GM12864 (cell line): ENCODE measurements at places on chromosomes 6 and 20.

DNA sequence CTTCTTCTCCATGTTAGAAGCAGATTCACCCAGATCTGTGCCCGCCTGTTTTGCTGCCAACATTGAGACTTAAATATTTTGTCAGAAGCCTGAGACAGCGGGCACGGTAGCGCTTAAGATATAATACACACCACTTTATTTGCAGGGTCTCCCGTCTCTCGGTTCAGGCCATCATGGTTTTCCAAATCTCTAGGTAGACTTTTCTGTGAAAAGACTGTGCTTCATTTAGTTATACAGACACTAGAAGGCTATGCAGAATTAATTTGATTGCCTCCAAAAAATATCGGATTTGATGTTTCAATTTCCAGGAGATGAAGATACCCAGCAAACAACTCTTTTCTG, 598 bp downstream of the TBP start:
- DNase-seq, result no peak

- no peak for DNase-seq
These were observed 1.1 kb downstream of the PTPRK start for GRCh38 chr6:128519132-128519930.

GRCh38 chr6:43803055-43803782, 33.2 kb downstream of the VEGFA start:
- no peak for DNase-seq

DNA sequence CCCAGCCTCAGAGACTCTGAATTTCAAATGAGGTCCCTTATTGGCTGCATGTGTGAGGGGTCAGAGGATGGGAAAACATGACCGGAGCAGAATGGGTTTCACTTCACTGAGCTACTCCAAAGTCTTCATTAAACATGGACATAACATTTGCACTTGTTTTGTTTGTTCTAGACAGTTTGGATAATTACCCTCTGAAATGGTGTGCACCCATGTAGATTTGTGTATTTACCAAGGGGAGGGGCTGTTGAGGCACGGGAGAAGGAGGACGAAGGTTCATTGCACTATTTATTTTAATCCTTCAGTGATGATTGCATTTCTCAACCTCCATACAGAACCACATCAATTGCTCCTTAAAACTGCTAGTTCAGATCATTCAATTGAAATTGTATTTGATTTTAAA, 364.2 kb downstream of the TFAP2B start:
- DNase-seq, result no peak

GRCh38 chr20:22833851-22834250, 201.3 kb upstream of the SSTR4 start:
- no peak for DNase-seq

DNA sequence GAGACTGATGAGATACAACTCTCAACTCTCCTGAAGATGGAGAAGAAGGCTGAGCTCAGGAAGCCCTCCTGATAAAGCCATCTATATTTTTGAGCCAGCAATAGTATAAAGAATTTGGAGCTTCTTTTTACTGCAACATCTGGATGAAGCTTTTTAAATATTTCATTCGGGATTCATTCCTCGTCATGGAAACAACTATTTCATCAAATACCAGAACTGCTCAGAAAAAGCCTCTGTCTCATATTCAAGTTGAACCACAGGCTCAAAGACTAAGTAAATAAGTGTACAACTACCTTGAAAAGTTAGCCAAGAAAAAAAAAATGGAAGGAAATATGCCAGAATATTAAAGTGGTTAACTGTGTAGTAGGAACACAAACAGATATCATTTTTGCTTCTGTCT, 37.8 kb downstream of the PTPRT start:
- DNase-seq, result no peak

DNA sequence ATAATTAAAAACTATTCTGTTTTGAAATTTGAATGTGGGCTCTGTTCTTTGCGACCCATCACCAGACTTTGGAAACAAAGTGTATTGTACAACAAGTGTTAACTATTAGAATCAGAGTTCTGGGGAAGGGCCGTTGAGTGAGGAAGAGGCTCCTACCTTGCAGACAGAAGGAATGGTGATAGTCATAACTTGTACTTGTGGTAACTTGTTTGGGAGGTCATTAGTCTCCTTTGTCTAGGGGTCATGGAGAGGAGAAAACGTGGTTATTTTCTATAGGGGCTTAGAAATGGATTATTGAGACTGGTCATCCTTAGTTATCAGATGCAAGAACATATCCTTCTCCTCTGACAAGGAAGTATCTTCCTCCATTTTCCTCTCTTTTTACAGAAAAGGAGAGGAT, 174.8 kb downstream of the BMP2 start:
- no peak for DNase-seq
